ENCODE measurements at places on chromosomes 3 and 15. TPM values are rescaled to one million over a fixed set of nuclear protein-coding genes. Genes with fewer than 3 reads are reported as not detected.

Gene TRH
- not detected for total RNA-seq

Gene REC114
- total RNA-seq = not detected

Gene LRTM1
- total RNA-seq = not detected

Gene CPNE9
- not detected for total RNA-seq

Gene PP2D1
- total RNA-seq = not detected

Gene VILL
- total RNA-seq = 5.8 TPM
